ENCODE measurements at places on chromosomes 16 and 17.

GRCh38 chr16:48153774-48154173, 2.0 kb downstream of the ABCC12 start:
- no peak for DNase-seq

DNA sequence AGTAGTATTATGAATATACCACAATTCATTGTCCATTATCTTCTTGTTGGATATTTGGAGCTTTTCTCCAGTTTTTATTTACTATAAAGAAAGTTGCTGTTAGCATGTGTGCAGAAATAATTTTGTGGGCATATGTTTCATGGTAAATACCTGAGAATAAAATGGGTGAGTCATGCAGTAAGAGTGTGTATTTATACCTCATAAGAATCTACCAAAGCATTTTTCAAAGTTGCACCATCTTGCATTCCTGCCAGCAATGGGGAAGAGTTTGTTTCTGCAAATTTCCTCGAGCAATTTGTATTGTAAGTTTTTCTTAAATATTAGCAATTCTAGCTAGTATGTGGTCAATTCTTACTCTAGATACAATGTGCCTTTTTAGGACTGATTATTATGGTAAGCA, 7.9 kb upstream of the MON1B start:
- DNase-seq: no peak

DNA sequence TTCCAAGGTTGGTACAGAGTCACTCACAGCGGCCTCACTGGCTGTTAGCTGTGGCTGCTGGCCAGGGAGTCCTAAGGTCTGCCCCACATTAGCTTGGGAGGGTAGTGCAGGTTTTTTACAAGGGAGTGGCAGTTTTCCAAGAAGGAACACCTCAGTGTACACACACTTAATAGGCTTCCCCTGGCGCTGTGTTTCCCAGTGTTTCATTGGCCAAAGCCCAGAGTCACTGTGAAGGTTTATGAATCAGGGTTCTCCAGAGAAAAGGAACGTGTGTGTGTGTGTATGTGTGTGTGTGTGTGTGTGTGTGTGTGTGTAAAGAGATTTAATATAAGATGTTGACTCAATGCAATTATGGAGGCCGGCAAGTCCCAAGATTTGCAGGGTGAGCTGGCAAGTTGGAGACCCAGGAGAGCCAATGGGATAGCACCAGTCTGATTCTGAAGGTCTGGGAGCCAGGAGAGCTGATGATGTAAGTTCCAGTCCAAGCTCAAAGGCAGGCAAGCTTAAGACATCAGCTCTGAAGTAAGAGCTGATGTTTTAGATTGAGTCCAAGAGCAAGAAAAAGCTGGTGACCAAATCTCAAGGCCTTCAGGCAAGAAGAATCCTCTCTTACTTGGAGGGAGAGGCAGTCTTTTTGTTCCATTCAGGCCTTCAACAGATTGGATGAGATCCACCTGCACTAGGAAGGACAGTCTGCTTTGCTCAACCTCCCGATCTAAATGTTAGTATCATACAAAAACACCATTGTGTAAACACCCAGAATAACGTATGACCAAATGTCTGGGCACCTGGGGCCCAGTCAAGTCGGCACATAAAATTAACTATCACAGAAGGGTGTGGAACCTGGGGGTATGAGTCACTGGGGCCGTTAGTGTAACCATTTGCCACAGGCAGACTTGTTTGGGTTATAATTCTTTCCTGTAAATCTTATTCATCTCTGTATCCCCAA, 206.8 kb downstream of the PRKCA start:
- DNase-seq: no peak

- DNase-seq: no peak
These were observed 9.1 kb upstream of the TMEM92 start for GRCh38 chr17:50265212-50265611.

DNA sequence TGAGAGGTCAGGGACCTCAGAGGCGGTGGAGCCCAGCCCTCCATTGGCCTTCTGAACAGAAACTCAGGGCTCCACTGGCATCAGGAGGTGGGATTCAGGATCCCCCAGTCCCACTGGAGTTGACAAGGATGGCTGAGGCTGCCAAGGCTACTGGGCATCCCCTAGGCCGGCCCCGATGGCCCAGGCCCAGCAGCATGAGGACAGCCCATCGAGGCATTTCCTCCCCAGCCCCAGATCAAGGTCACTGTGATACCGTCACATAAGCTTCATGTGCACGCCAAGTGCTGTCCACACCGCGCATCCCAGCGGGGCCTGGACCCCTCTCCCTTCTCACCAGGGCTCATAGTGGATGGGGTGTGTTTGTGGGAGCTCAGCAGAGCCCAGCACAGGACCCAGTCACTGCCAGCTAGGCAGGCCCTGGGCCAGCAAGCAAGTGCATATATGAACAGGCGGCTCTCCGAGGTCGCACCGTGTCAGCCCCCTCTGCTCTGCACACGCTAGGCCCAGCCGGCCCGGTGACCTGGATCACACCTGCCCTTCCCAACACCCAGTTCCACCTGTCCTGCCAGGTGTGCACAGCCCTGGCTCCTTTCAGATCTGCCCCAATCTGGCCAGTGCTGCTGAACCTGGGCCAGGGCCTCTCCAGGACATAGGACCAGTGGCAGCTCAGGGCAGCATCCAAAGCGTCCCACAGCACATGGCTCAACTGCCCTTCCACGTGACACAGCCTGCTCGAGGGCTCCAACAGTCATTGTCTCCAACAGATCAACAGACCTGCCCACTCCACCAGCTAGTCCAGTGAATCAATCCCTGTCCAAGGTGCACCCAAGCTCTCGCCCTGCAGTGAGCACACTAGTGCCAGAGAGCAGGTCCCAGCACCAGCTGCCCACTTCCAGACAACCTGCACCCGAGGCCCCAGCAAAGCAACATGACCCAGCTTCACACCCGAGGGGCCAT, 32.8 kb upstream of the RASD1 start:
- DNase-seq: no peak

DNA sequence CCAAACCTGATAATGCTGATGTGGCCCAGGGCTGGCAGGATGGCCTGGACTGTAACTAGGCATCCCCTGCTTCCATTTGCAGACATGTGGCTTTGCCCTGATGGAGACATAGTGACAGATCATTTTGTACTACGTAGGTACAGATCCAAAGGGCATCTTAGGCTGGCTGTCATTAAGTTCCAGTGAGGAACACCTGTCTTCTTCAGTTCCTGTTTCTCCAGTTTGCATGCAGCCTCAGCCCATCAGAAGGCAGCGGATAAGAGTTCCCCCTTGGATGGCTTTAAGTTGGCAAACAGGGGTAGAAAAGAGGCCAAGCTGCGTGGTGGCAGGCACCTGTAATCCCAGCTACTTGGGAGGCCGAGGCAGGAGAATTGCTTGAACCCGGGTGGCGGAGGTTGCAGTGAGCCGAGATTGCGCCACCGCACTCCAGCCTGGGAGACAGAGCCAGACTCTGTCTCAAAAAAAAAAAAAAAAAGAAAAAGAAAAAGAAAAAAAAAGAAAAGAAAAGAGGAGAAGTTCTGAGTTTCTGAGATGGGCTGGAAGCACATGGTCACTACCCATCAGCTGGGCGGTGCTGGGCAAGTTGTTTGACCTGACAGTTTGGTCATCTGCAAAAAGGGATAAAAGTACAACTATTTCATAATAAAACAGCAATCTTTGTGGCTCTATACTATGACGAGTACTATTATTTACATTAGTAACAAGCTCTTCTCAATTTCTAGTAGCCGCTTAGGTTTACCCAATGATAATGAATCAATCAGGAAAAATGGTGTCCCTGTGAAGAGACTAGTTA, 42.7 kb downstream of the CPPED1 start:
- no peak for DNase-seq

DNA sequence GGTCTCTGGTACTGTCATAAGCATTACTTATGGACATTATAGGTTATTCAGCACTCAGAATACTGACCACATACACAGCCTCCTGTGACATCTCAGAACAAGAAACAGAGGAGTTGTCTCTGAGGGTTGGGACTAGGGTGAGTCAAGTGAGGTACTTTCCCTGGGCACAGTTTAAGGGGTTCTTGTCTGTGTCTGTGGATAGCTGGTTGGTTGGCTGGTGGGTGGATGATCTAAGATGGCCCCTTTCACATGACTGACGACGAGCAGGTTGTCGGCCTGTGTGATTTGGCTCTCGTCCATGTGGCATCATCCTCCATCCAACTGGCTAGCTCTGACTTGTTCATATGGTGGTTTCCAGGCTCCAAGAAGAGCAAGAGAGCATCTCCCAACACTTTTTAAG, 163.9 kb downstream of the PRKCB start:
- DNase-seq: no peak

GRCh38 chr16:71894229-71894920, 956 bp upstream of the IST1 start:
- peak; percentile 28 for DNase-seq

DNA sequence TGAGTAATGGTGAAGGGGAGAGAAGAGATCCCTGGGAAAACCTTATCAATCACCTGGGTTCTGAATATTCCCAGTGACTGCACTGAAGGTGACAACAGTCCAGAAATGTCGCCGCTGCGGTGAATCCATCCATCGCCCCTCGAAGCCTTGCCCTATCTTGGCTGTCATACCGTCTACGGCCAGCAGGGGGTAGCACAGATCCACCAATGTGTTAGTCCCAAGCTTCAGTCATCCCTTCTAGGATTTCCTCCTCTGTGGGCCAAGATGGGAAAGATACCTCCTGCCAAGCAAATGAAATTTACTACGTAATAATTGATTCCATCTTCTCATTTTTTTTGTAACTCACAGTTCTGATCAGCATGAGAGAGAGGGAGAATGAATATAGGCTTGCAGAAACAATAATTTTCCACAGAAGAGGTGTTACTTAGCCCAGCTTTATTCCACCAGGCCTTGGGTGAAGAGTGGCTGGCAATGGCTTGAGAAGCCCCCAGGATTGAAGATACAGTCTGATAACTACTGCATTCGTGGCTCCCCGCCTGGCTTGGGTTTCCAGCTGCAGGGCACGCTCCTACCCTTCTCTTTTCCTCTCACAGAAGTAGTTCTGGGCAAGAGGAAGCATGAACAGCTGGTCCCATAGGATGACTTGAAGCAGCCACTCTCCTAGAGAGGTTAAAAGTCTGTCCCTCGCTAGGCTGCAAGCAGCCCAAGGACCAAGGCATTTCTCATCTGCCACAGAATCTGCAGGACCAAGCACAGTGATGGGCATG, 2.6 kb upstream of the FMNL1 start:
- DNase-seq: peak; percentile 61

GRCh38 chr16:58264961-58265479, 29.8 kb downstream of the PRSS54 start:
- DNase-seq: no peak

- no peak for DNase-seq
These were observed 16.5 kb downstream of the XYLT1 start for GRCh38 chr16:17454162-17454730.

- DNase-seq: no peak
These were observed 16.1 kb downstream of the FASN start for GRCh38 chr17:82081966-82082365.

GRCh38 chr16:89034971-89035668, 58.1 kb upstream of the CBFA2T3 start:
- DNase-seq: no peak

DNA sequence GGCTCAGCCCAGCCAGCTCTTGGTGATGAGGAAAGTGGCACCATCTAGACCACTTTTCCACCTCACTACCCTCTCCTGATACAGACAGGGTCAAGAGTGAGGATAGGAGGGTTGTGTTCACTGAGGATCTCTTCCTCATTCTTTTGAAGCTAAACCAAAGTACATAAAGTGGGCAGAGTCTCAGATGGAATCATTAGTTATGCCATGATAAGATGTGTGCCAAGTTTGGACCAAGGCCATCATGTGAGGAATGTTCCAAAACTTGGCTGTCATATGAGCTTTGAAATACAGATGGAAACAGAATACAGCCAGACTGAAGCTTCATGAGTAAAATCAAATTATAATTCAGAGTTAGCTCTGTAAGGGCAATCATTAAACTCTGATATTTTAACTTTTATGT, 37.2 kb downstream of the ACSM1 start:
- DNase-seq: no peak

DNA sequence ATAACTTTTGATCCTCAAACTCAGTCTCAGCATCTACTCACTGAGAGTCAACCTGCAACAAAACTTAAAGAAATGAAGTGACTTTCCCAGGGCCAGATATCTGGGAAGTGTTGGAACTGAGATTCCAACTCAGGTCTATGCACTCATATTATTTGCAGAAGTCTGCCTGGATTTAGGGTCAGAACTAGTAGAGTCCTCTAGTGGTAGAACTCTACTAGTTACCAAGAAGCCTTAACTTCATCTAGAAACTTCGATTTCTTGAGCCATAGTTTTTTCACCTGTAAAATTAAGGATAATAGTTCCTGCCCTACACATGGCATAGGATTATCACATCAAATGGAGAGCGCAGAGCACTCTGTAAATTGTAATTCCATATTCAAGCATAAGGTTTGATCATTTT, 23.4 kb upstream of the KRT24 start:
- DNase-seq: no peak

GRCh38 chr16:67228905-67229304, 2.0 kb downstream of the TMEM208 start:
- DNase-seq: no peak

DNA sequence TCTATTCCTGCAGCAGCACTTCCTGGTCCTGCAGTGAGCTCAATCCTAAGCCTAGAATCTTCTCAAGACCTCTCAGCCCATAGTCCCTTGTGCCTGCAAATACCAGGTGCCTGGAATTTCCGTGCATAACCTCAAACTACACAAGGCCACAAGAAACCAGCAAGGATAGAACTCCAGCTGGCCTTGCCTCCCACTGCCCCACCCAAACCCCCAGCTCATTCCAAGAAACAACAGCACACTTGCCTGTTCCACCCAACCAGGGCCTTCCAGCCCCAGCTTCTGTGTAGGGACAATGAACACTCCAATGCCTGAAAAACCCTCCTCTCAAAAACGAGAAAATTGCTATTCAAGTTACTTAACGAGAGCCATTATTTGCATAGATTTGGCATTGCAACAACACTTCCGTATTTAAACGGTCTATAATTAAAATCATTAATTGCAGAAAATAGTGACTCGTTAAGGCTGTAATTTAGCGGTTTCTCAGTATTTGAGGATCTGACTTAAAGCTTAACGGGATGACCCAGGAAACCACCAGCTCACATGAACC, 147.0 kb downstream of the C16orf78 start:
- no peak for DNase-seq

GRCh38 chr16:31009894-31010584, 399 bp downstream of the STX1B start:
- no peak for DNase-seq
